Activated CD4-positive, alpha-beta T cell treated with anti-CD3 and anti-CD28 coated beads, Interleukin-2, amount 50 U/mL, for 4 hours (primary cell): ENCODE measurements at places on chromosomes 13 and 19.

GRCh38 chr13:24719139-24719538 lies 38.9 kb downstream of the ATP12A start:
- DNase-seq, result no peak

DNA sequence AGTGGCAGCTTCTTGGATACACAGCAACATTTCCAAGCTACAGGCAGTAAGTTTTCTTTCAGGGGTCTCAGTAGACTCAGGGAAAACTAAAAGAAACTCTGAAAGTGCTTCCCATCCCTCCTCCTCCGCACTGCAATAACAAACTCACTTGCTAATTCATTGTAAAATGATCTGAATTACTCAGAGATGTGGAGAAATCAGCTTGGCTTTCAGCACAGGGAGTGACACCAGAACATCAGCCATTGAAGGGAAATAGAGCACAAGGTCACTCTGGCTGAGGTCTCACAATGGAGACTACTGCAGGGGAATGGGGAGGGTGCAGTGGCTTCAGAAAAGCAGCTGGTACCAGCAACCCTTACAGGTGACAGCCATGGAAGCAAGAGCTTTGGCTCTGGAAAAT lies 137.3 kb upstream of the SERP2 start:
- no peak for DNase-seq

DNA sequence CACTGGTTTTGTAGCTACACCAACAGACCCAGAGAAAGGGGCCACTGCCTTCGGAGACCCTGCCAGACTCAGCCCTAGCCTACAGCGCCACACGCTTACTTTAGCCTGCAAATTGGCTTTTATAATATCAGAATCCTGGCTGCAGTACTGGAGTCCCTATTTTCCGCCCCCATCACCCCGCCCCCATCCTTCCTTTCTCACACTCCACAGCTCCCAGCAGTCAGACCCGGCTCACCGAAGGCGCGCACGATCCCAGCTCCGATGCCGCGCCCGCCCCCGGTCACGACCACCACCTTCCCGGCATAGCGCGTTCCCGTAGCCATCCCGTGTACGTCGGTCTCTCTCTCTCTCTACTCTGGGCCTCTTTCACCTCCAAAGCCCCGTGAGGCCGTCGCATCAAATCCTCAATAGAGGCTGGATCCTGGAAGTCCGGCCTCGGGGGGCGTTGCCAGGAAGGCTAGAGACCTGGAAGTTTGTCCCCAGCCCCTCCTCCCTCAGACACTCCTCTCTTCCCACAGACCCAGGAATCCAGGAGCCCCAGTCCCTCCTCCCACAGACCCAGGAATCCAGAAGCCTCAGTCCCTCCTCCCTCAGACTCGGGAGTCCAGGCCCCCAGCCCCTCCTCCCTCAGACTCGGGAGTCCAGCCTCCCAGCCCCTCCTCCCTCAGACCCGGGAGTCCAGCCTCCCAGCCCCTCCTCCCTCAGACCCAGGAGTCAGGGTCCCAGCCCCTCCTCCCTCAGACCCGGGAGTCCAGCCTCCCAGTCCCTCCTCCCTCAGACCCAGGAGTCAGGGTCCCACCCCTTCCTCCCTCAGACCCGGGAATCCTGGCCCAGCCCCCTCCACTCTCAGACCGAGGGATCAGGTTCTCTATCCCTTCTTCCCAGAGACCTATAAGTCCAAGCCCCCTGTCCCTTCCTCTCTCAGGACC lies at the start of gene HSD17B14:
Gene HSD17B14 (minus strand): TSS at position 403 of the 929 bp plus-strand sequence. CDS start 80 bp downstream, at position 323.
- DNase-seq, result no peak

DNA sequence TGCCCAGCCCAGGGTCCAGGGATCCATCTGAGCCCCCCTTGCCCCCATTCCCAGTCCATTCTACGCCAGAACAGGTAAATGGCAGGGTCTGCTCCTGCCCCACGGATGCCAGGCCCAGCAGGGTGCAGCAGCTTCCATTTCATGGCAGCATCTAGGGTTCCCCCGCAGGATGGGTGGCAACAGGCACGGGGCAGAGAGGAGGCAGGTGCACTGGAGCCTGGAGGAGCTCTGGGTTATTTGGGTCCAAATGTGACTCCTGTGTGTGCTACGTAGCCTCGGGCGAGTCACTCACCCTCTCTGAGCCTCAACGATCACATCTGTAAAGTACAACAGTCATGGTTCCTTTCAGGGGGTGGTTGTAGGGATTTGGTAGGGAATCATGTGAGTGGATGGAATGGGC lies 27.4 kb downstream of the IL12RB1 start:
- DNase-seq, result no peak

DNA sequence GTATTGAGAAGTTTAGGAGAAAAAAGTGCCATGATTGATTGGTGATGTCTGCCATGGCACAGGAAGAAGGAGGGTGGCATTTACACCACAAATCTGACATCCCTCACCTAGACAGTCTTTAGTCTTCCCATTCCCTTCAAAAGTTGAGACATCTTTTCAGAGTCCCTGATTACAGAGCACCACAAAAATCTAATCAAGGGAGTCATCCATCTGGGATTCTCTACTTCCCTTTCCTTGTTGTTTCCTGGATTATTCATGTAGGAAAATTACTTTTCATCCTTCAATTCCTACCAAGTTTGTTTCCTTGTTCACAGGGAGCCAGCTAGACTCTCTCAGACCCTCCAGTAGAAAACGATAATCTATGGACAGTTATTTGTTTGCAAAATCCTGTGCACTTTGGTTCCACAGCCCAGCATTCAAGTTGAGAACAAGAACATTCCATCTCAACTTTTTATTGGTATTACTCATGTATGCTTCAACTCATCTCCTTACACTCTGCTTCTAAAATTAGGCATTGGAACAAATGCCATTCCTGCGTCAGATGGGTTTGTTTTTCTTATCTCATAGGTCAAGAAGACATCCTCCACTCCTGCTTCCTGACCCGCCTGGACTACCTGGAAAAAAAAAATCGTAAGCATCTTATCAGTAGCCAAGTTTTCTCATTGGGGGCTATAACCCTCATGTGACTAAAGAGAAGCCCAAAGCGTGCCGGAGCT lies 259.9 kb downstream of the FOXO1 start:
- DNase-seq, result no peak

DNA sequence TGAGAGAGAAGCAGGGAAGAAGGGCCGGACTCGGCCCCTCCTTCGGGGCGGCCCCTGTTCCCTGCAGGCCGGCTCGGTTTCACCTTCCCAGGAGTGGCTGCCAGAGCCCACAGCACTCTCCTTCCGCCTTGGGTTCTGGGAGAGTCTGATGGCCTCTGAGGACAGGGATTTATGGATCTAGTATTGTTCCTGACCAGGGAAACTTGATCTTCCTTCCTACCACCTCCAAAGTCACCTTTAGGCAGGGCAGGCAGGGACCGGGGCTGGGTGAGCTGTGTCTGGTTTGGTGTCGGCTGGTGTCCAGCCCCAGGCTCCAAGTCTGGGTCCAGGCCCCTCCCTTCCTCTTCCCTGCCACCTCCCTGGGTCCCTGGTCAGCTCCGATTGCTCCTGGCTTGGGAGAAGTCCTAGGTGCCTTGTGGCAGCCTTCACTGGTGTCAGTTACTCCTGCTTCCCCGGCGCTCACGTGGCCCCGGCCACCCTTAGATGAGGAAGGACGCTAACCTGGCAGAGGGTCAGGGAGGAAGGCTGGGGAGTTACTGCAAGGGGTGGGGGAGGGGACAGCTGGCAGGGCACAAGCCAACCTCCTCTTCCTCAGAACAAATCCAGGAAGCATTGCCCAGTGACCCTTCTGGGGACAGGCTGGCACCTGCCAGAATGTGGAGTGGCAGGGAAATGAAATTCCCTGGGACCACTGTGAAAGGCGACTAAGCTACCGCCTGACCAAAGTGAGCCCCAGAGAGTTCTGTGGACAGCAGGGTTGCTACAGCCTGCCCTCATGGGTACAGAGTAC lies 18.8 kb downstream of the RFX1 start:
- DNase-seq, result no peak

- DNase-seq, result no peak
Measured at GRCh38 chr13:95553581-95554385, 1.3 kb downstream of the CLDN10 start.

GRCh38 chr13:110150384-110151101 lies 156.4 kb downstream of the COL4A1 start:
- no peak for DNase-seq

DNA sequence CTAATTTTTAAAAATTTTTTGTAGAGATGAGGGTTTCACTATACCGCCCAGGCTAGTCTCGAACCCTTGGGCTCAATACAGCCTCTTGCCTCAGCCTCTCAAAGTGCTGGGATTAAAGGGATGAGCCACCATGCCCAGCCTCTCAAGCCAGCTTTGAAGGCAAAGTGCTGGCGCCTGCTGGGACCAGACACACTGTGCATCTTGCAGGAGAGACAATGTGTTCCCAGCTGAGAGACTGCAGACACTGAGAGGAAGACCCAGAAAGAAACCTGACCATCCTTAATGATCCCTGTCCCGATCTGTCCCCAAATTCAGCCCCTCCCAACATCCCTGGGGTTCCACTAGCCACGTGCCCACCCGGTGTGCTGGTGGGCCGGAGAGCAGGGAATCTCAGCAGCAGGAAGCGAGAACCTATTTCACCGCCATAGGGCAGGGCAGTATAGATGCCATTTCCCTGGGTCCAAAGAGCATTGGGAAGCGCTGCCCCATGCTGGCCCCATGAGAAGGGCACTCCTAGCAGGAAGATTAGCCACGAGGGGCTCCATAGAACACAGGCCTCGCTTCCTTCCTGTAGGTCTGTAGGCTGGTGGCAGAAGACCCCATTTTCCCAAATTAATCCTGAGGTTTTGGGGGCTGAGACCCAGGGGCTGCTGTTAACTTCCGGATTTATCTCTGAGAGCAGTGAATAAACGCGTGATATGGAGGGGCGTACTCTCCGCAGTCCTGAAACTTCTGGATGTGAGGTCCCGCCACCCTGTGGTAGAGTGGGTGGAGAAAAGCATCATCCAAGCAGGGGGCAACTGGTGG lies 968 bp downstream of the RAVER1 start:
- no peak for DNase-seq

DNA sequence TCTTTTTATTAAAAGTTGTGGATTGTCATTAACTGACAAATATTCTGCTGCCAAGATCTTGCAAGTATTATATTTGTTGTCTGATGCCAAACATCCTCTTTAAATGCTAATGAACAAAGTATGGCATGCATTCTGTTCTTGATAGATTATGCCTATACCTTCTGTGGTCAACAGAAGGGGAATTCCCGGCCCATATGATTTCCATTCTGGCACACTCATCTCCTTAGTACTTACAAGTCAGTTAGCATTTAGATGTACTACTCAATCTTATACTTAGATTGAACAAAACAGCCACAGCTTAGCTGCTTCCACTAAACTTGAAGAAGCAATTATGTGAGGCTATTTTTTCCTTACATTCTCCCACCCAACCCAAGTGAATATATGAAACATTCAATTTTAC lies 246.1 kb upstream of the DACH1 start:
- DNase-seq, result no peak

- DNase-seq, result no peak
Measured at GRCh38 chr13:89846926-89847585, 1500.4 kb upstream of the MIR17HG start.

DNA sequence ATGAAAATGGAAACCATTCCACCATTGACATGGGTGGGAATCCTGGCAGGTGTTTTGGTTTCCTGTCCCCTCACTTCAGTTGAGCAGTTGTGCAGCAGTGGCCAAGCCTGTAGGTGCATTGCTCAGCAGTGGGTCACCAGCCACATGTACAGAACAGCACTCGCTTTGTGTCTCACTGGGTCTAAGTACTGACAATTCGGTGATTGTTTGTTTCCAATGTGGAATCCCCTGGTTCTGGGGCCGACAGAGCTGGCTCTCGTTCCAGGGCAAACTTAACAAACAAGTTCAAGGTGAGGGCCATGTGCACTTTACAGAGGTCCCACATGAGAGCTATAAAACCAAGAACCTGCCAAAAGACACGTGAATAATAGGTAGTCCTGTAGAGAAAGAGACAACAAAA lies 54.1 kb upstream of the SPATA13 start:
- DNase-seq, result no peak

- DNase-seq, result no peak
Measured at GRCh38 chr19:5913739-5914357, at the start of gene CAPS. CAPS (plus strand) TSS chr19:5914254; CDS start chr19:5914407, 153 bp downstream.

- DNase-seq, result peak; percentile 72
Measured at GRCh38 chr19:48501494-48502349, 9.9 kb downstream of the LMTK3 start.

DNA sequence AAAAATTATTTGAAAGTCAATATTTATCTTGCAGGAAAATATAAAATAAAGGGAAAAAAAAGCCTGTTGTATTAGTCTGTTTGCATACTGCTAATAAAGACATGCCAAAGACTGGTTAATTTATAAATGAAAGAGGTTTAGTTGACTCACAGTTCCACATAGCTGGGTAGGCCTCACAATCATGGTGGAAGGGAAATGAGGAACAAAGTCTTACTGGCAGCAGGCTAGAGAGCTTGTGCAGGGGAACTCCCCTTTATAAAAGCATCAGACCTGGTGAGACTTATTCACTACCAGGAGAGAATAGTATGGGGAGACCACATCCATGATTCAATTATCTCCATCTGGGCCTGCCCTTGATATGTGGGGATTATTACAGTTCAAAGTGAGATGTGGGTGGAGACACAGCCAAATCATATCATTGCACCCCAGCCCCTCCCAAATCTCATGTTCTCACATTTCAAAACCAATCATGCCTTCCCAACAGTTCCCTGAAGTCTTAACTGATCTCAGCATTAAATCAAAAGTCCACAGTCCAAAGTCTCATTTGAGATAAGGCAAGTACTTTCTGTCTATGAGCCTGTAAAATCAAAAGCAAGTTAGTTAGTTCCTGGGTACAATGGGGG lies 1416.5 kb upstream of the SPRY2 start:
- no peak for DNase-seq

GRCh38 chr13:73722120-73722519 lies 412.1 kb downstream of the KLF12 start:
- no peak for DNase-seq

DNA sequence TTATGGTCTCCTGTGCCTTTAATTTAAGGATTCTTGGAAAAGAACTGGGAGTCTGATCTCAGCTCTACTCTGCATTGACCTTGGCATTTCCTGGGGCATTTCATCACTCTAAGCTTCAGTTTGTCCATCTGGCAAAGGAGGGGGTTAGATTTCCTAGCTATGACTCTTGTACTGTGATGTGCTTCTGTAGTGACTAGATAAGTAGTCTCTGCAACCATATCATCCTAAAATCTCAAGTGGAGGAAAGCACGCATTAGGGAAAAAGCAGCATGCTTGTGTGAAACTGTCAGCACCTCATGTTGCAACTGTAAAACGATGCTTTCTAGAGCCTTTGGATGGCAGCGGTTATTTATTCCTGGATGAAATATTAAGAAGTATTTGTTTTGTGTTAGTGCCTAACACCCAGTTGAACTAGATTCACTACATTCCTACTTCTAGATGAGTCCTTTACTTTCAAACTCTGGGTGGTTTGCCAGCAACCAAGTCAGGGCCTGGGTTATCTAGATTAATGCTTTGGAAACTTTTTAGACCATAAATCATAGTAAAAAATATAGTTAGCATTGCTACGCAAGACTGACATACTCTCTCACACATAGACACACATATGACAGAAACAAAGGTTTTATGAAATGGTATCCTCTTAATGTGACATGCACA lies 6.8 kb downstream of the WDFY2 start:
- no peak for DNase-seq

- no peak for DNase-seq
Measured at GRCh38 chr13:106530171-106530851, 5.2 kb downstream of the EFNB2 start.

- no peak for DNase-seq
Measured at GRCh38 chr13:79447741-79448140, 33.2 kb upstream of the NDFIP2 start.
